Stimulated activated CD8-positive, alpha-beta memory T cell treated with anti-CD3 and anti-CD28 coated beads, Interleukin-4, amount 100 ng/mL, for 1 hour (primary cell): ENCODE measurements at places on chromosomes 12 and 14.

GRCh38 chr12:5899675-5900074 lies 45.4 kb downstream of the ANO2 start:
- DNase-seq: no peak

DNA sequence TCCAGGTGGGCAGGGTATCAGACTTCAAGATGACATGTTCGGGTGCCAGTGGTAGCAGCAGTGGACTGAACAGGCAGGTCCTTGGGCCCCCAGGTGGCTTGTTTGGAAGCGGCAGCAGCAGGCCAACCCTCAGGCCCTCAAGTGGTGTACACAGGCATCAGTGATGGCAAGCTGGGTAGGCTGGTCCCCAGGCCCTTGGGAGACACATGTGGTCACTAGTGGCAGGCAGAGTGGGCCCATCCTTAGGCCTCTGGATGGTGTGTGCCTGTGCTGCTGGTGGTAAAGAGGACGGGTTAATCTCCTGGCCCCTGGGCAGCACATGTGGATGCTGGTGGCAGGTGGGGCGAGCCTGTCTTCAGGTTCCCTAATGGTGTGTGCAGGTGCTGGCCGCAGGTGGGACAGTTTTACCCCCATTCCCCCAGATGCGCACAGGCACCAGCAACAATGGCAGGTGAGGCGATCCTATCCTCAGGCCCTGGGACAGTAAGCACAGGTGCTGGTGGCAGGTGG lies 8.0 kb downstream of the OAS2 start:
- no peak for DNase-seq

GRCh38 chr12:94670898-94671297 lies 20.5 kb upstream of the TMCC3 start:
- no peak for DNase-seq

- no peak for DNase-seq
Observed at GRCh38 chr12:113208041-113208934, 13.0 kb upstream of the TPCN1 start.

- no peak for DNase-seq
Observed at GRCh38 chr14:96052541-96053247, 13.5 kb downstream of the C14orf132 start.
